ENCODE measurements at places on chromosomes 5 and 9.

DNA sequence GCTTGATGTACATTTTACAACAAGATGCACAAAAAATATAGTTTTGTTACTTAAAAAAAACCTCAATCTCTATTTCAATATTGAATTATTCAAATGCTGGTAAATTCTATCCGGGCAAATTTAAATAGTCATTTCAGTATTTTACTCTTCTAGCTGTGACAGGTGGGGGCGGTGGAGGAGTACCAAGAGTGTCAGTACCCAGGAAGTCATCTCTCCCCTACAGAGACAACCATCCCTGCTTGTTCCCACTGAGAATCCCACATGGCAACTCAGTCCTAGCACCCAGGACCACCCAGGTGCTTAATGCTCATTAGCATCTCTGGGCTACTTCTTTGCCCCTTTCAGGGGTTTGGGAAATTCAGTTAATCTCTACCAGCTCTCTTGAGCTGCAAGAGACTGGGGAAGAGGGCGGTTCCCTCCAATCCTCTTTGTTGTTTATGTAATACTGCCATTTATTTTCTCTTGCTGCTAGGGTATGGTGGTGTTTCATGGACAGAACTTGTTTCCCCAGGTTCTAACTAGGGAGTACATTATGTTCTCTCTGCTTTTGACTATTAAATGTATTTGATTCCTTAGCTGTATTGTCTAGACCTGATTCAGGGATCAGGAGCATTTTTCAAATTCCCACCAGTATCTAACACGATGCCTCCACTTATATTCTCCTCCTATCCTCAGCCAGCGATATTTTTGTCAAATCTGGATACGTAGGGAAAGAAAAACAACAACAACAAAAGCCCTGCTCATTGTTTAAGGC, 122.5 kb downstream of the CDH18 start:
- DNase-seq = no peak

DNA sequence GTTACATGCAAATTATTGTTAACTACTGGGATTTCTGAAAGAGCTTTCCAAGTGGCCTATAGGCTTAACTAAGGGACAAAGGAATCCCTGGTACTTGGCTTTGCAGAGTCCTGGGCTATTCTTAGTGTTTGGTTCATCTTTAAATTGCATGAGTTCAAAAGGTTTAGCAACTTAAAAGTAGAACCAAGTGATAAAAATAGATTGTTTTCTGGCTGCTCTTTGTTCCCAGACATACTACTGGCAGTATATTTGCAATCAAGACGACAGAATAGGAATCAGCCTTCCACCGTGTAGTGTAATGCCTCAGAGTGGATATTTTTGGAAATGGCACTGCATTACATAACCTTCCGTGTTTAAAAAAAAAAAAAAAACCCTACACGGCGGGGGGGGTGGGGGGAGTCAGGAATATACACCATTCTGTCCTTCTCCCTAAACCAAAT, 1.0 kb downstream of the NREP start:
- DNase-seq = no peak

- DNase-seq = peak; percentile 8
Observed at GRCh38 chr5:1375871-1376810, 31.2 kb upstream of the CLPTM1L start.

DNA sequence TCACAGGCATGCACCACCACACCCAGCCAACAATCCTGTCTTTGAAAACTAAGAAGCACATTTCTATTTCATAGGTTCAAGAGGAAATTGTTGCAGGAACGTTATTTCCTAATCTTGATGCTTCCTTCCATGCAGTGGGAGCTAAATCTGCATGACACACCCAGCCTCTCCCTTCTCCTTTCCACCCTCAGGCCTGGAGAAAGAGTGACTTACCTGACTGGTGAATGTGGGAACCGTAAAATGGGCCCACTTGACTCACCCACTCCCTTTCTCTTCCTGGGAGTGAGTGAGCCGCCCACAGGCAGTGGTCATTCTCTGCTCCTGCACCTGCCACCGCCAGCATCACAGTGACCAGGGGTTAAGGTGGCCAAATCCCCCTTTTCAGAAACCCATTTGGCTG, 78.2 kb downstream of the C9orf50 start:
- no peak for DNase-seq

DNA sequence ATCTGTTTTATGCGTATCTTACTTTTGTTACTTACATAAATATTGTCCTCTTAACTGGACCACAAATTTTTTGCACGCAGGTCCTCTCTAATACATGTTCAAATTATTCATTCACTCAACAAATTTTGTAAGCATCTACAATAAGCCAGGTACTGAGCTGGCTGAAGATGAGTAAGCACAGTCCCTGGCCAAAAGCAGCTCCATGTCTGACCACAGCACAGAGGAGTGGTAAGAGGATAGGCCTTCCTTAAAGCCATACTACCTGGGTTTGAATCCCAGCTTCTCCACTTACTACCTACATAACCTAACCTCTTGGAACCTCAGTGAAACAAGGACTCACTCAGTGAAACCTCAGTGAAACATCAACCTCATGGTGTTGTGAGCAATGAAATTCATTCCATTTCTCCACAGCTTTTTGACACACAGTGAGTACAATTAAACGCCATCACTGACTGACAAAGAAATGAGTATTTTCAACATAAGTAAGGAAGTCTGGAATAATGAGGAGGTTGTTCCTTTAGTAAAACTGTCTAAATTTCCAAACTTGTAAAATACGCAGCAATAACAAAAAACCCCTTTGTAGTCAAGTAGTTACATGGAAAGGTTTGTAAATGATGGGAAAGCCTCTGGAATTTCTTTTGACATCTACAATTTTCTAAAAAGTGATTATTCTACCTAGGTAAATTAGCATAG, 15.0 kb downstream of the PTAR1 start:
- peak; percentile 31 for DNase-seq

- no peak for DNase-seq
Observed at GRCh38 chr5:139668924-139669661, 20.9 kb downstream of the CXXC5 start.

DNA sequence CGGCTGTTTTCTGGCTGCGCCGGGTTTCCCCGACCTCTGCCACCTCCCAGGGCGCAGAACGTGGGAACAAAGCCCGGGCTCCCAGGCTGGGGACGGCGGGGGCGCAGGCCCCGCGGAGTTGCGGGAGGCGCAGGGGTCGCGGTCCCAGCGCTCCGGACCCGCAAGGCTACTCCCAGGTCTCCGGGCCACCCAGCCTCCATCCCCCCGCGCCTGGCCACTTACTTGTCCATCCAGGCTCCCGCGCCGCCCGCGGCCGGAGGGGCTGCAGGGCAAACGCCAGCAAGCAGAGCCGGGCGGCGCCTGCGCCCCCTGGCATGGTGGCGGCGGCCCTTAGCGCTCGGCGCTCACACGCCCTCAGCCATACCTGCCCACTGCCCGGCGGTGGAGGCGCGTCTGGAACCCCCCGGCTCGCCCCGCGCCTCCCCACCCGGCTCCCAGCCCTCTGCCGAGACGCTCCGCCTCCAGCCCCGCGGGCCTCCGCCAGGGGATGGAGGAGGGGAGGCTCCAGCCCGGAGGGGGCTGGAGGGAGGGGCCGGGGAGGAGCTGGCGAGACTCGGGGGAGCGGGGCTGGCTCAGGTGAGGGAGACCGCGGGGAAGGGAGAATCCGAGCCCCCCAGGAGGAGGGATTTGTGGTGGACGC, at the start of gene ADAM19:
ADAM19 (minus strand) TSS at position 395 of the 640 bp plus-strand sequence; CDS start at position 316, 79 bp downstream.
- DNase-seq = peak; percentile 40

DNA sequence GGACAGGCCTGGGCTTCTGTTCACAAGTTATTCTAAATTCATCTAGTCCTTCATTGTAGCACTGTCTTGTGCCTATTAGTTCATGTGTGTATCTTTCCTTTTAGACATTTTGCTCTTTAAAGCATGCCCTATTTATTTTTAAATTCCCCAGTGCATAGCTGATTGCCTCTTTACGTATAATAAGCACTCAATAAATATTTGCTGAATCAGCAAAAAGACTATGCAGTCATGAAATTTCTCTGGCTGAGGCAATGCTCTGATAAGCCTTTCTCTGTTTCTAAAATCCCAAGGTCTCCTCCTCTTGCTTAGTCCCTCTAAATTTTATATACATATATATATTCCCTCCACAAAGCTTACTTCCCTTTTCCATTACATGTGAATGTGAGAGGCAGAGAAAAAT, 315.9 kb upstream of the PCSK5 start:
- no peak for DNase-seq

DNA sequence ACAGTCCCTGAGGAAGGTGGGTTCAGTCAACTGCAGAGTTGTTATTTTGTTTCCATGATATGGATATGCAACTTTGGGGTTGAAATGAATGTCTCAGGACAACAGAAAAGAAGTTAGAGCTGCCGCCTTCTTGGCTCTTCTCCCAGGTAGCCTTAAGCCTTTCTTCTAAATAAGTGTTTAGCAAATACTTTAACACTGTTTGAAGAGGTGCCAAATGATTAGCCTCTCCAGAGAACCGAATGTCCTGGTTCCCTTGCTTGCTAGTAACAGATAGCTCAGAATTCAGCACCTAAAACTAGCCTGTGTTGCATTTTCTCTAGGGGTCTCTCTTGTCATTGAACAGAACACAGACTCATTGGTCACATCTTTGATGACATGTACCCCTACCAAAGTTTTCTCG, 127.7 kb upstream of the PIK3R1 start:
- no peak for DNase-seq

- DNase-seq = no peak
Observed at GRCh38 chr5:122114501-122114900, 14.8 kb upstream of the ZNF474 start.

DNA sequence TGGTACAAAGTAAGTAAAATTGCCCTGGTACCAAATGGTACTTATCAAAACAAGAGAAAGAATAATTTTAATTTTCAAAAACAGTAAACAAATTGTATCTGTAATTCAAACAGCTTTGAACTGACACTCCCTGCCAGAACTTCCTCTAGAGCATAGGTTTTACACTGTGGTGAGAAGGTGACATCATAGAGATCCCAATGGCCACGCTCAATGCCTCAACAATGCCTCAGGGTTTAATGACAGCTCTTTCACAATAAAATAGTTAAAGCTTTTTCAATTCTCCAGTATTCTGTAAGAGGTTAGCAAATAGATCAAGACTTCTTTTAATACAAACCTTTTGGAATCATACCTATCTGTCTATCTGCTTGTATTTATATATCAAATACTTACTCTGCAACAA, 437.1 kb downstream of the PRR16 start:
- DNase-seq = peak; percentile 20

DNA sequence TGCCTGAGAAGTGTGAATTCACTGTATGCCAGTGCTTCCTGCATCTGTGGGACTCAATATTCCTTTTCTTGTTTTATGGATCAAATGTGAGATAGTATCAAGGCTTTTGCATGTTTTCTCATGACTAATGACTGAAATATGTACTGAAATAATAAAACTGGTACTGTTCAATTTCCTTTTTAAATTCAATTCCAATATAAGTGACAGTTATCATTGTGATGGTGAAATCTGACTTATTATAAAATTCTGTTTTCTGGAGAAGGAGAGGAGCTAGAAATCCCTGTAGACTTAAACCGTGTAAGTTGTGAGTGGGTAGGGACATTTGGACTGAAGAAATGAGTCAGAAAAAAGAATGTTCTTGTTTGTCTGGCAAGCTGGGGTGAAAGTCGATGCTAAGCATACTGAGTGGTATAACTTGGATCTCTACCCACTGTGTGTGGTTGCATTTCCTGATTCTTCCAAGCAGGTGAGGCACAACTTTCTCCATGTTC, 245.2 kb downstream of the EFNA5 start:
- peak; percentile 71 for DNase-seq

DNA sequence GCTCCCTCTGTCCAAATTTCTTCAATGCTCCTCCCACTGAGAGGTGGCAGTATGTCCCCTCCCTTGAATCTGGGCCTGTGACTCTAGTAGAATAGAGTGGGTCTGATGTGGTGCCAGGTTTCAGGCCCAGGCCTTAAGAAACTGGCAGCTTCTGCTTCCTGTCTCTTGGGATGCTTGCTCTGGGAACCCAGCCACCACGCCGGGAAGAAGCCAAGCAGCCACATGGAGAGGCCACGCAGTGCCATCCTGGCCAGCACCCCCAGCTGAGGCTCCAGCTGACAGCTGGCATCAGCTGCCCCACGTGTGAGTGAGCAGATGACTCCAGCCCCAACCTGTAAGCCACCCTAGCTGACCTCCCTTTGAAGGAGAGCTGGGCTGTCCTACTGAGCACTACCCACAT, 7.3 kb upstream of the TSPAN17 start:
- no peak for DNase-seq

GRCh38 chr9:16873126-16873802, 2.8 kb upstream of the BNC2 start:
- peak; percentile 77 for DNase-seq

DNA sequence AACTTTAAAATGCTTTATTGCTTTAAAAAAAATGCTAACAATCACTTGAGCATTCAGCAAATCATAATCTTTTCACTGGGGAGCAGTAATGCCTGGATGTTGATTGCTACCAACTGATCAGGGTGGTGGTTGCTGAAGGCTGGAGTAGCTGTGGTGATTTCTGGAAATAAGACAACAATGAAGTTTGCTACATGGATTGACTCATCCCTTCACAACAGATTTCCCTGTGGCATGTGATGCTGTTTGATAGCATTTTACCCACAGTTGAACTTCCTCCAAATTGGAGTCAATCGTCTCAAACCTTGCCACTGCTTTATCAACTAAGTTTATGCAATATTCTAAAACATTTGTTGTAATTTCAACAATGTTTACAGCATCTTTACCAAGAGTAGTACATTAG, 83.3 kb downstream of the MLLT3 start:
- no peak for DNase-seq

- no peak for DNase-seq
Observed at GRCh38 chr5:79237740-79238560, 2.0 kb downstream of the JMY start.

- DNase-seq = no peak
Observed at GRCh38 chr5:140794595-140795258, at the start of gene PCDHA2. Gene PCDHA2 (plus strand): TSS chr5:140794852.

- DNase-seq = no peak
Observed at GRCh38 chr9:133499132-133499891, 20.4 kb upstream of the SLC2A6 start.

DNA sequence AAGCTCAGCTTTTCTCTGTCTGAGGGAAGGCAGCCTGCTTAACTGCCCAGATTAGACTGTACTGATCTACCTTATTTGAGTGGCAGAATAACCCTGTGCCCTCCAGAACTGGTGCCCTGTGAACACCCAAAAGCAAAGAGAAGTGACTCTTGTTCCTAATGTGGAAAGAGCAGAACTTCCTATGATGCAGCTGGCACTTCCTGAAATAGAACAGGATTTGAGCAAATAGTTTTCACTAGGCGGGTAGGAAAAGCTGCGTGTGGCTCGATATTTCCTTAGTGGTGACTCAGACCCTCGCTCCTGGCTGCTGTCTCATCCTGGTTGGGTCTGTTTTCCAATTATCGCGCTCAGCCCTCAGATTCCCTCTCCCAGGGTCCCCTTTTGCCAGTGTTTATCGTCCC, 89.9 kb downstream of the SH3TC2 start:
- DNase-seq = peak; percentile 91

GRCh38 chr9:27453860-27454553, 70.1 kb upstream of the IFNK start:
- no peak for DNase-seq

DNA sequence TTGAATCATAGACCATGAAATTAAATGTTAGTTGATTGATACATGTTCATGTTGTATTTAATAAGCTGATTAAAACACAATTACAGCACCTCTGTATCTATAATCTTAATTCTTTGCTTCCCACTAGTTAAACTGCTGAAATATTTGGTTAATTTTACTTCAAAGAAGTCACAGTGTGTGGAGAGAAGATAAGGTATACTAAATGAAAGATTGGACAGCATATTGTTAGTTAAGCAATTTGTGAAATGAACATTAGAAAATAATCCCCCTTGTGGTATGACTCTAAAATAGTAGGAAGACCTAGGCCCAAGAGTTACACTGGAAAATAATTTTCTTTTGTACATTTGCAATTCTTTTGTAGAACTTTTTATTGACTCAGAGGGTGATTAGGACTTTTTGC, 30.3 kb downstream of the MAN2A1 start:
- no peak for DNase-seq

Data from foreskin fibroblast (primary cell).